Activated CD4-positive, CD25-positive, alpha-beta regulatory T cell treated with anti-CD3 and anti-CD28 coated beads, Interleukin-2, amount 50 U/mL, for 24 hours (primary cell): ENCODE measurements at places on chromosomes 16 and 17.

GRCh38 chr16:88333848-88334777, 48.6 kb upstream of the ZNF469 start:
- no peak for ATAC-seq

DNA sequence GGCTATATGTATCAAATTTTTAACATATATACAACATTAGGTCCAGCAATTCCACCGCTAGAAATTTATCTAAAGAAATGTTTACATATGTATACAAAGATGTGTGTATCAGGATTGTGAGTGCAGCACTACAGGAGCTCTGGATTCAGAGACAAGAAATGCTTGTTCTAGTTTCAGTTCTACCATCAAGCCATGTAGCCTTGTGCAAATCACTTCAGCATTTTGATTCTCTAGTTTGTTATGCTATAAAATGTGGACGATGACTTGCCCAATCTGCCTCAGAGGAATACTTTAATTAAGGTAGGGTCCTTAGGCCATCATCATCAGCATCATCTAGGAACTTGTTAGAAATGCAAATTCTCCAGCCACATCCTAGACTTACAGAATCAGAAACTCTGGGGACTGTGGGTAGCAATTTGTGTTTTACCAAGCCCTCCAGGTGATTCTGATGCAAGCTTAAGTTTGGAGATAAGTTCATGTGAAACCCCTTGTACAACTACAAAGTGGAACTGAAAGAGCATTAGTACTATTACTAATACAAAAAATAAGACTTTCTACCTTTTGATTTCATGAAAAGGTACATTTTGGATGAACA, 131.2 kb upstream of the CORO6 start:
- ATAC-seq = peak; percentile 70

GRCh38 chr16:715477-716199, 720 bp downstream of the METRN start:
- peak; percentile 21 for ATAC-seq

GRCh38 chr16:76988526-76988925, 202.5 kb upstream of the MON1B start:
- ATAC-seq = no peak

DNA sequence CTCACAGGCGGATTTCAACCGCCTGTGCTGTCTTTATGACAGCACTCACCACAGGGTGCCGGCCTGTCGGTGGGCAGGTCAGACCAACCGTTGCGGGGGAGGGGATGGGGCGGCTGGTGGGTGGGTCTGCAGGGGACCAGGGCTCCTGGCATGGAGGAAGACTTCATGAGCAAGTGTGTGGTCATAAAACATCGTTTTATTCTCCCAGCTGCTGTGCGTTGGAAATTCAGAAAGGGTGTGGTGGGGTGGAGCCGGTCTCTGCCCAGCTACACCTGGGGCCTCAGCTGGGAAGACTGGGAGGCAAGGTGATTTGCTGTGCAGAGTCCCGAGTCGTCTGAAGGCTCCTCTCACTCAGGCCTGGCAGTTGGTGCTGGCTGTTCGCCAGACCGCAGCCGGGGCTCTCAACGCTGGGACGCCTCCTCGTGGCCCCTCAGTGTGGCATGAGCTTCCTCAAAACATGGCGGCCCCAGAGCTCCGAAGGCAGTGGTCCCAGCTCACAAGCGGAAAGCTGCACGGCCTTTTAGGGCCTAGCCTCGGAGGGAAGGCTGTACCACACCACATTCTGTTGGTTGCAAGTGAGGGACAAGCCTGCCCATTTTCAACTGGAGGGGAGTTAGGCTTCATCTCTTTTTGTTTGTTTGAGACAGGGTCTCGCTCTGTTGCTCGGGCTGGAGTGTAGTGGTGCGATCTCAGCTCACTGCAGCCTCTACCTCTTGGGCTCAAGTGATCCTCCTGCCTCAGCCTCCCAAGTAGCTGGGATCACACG, 45.8 kb upstream of the GSE1 start:
- ATAC-seq = no peak

- no peak for ATAC-seq
Observed at GRCh38 chr16:50448522-50448921, 79.7 kb upstream of the BRD7 start.

DNA sequence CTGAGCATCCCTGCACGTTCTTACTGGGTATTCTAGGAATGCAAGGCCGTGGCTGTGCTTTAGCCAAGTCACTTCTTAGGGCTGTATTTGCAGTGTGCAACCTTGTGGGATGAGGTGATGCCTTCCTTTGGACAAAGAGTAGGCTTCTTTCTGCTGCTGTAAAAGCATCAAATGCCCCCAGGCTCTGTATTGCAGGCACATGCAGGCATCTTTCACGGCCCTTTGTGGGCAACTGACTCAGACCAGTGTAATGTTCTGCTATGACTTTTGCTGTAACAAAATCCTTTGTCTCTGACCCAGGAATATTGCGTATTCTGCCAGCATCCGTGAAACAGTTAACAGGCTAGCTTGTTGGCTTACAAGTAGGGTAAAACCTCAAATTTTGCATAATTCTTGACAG, 30.9 kb upstream of the GCSH start:
- ATAC-seq = no peak

GRCh38 chr16:65489531-65490023, 367.7 kb upstream of the CDH11 start:
- ATAC-seq = no peak

DNA sequence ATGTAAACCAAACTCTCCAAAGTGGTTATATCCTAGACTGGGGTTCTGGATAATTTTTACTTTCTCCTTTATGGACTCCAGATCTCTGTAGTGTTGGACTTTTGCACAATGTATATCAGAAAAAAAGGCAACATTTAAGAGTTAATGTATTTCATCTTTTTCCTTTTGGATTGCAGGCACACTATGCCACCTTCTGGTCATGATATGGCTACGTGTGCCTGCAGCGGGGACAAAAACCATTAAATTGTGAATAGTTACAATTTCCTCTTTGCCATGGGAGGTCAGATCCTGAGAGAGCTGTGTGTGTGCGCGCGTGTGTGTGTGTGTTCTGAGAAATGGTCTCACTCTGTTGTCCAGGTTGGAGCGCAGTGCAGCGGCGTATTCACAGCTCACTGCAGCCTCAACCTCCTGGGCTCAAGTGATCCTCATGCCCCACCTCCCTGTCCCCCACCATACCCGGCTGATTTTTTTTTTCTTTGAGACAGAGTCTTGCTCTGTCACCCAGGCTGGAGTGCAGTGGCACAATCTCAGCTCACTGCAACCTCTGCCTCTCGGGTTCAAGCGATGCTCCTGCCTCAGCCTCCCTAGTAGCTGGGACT, 4.3 kb upstream of the SGF29 start:
- ATAC-seq = no peak

- ATAC-seq = peak; percentile 55
Observed at GRCh38 chr17:17298108-17298507, 5.1 kb upstream of the NT5M start.

- ATAC-seq = no peak
Observed at GRCh38 chr16:24609417-24609739, 70.0 kb downstream of the RBBP6 start.

DNA sequence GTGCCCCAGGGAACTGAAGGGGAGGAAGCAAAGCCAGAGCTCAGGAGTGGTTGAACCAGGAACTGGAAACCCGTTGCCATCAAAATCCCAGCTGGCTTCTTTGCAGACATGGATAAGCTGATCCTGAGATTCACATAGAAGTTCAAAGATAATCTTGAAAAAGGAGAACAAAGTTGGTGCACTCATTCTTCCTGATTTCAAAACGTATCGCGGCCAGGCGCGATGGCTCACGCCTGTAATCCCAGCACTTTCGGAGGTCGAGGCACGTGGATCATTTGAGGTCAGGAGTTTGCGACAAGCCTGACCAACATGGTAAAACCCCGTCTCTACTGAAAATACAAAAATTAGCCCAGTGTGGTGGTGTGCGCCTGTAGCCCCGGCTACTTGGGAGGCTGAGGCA, 7.1 kb downstream of the RAP1GAP2 start:
- ATAC-seq = no peak

- ATAC-seq = no peak
Observed at GRCh38 chr17:18206962-18207361, 18.5 kb upstream of the LLGL1 start.

DNA sequence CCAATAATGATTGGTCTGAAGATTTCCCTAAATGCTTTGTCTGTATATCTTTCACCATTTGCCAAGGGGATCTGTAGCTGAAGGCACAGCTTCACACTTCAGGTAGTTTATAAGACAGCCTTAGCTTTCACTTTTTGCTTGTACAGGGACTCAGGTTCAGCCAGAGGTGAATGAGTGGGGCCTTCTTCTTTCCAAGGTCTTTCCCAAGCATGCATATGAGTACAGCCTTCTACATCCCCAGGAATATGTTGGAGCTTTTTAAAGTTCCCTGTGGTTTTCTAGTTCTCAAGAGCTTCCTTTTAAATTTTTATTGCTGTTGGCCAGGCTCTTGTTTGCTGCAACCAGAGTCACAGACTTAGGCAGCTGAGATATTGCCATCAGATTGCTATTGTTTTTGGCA, 17.9 kb upstream of the SPDYE4 start:
- ATAC-seq = no peak

DNA sequence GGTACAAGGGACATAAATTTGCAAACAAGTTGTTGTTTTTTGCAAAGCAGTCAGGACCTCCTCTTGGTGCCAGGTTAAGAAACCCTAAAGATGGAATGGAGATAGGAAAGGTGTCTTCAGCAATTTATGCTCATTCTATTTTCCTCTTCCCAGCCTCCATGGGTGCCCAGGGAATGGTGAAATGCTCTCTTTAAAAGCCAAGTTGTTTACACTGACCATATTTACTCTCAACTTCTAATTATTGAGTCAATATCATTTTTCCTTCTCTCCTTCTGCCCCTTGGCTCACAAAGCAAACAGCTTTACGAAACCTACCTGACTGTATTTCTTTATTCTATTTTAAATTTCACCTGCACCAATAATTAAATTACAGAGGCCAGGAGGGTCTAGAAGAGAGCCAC, 138.5 kb upstream of the IRX3 start:
- ATAC-seq = no peak

- ATAC-seq = peak; percentile 77
Observed at GRCh38 chr17:17819561-17819995, 17.2 kb downstream of the SREBF1 start.

DNA sequence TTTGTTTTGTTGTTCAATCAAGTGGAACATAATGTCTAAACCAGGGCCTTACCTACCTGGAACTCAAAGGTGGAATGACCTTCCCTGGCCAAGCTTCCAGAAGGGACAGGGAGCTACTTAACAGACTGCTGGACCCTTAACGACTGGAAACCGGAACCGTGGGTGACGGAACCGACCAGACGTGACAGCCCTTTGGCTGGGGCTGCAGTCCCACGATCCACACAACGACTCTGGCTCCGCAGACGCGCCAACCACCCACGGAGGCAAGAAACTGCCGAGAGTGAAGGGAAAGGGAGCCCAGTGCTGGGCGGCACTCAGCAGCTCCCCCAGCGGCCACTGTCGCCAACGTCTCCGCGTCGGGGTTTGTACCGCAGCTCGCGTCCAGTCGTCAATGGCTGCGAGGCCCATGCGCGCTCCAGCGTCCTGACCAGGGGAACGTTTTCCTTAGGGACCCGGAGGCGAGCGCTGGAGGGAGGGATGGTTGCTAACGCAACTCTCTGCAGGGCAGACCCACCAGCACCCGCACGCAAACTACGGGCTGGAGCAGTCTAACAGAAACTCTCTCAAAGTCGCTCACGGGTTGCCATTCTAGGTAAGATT, 5.5 kb upstream of the KIF22 start:
- peak; percentile 67 for ATAC-seq

DNA sequence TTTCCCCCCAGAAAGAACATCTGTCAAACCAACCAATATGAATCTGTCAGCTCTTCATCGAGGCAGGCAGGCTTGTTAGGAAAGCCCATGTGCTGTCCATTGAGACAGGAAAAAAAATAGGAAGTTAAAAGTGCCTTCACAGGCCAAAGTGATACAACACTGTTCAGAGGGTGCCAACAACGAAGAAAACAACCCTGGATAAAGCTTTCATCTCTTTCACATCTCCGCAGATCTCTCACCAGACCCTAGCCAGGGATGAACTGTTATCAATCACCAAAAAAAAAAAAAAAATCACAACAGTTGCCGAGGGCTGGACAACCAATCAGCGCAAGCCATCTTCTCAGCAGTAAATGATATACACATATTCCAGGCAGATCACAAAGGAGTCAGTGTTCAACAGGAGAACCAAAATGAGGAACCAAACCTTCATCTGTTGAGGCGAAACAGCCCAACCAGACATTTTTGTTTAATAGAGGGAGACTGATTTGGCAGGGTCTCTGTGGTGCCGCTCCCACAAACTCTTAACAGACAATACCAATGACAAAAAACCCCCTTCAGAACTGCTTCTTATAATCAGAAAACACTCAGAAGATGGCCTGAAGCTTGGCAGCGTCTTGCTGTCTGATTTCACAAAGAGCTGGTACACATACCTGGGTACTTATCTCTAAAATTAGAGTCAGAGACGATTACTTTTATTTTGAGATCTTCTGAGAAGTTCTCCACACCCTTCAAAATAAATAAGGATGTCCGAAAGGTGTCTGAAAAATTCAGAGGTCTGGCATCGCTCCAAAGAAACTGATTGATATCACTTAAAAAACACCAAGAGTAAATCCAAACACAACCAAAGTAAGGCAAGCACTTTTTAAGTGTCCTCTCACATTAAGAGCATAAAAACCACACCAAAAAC, 1.8 kb downstream of the MAP3K14 start:
- no peak for ATAC-seq

DNA sequence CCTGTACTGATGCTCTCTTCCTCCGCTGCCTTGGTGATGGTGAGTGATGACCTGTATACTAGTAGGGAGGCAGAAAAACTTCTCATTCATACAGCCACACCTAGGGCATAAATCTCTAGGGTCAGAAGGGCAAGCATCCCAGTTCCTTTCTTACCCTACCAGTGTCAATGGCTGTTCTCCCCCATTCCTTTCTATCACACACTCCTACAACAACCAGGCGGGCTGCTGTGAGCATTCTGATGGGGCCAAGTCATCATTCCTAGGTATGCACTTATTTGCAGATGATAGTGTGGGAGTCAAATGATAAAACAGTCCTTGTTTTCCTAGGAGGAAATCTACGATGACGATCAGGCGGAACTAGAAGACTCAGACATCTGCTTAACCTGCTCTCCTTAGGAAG, 14.0 kb upstream of the SLC6A4 start:
- no peak for ATAC-seq

GRCh38 chr17:14033166-14033565, 36.1 kb upstream of the COX10 start:
- no peak for ATAC-seq

DNA sequence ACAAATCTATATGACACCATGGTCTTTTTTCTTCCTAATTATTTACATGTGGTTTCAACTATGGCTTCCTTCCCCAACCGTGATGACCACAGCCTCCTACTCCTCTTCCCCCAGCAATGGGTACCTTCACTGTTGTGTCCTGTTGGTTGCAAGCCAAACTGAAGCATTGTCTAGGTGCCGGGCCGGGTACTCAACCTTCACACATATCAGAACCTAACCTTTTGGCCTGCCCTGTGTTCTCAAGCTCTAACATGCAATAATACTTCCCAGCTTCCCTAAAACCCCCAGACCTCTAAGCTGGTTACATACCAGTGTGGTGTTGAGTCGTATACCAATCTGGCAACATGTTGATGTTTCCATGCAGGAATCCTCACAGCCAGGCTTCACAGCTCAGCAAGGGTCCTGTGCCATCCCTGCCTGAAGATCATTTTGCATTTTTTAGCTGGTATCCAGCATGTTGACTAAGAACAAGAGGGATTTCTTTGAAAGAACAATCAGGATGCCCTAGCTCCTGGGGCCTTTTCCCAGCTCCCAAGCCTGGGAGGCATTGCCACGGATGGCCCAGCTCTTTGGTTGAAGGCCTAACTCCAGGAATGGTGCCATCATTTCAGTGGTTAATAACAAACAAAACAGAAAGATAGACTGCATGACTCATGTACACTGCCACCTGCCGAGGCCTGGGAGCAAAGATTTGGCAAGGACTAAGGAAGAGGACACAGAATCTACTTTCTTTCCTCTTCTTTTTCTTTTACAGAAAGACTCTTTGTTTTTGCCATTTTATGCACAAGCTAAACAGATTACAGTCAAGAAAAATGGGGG, 373.7 kb upstream of the SALL1 start:
- ATAC-seq = no peak
